ENCODE measurements at places on chromosomes 2 and 18.
A peak's percentile ranks its signal among the peaks of the same experiment; 100 is the strongest.

GRCh38 chr2:176817061-176817565 lies 395.5 kb upstream of the HNRNPA3 start:
- DNase-seq = no peak

GRCh38 chr18:49052891-49053644 lies 102.3 kb upstream of the SMAD7 start:
- no peak for DNase-seq

DNA sequence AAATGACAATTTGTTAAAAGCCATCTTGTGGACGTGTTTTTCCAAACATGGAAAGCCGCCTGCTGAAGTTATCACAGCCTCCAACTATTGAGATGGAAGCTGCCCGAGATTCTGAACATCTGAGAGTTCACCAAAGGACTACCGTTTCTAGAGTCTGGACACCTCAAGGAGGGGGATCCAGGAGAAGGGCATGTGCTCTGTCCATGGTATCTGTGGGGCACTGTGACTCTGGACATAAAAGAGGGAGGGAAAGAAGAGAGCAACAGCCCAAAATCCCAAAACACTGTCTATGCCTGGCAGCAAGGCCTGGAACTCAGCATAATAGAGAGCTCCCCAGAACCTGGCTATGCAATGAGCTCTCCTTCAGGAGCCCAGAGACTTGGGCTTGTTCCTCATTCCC lies 319.9 kb downstream of the EN1 start:
- no peak for DNase-seq

DNA sequence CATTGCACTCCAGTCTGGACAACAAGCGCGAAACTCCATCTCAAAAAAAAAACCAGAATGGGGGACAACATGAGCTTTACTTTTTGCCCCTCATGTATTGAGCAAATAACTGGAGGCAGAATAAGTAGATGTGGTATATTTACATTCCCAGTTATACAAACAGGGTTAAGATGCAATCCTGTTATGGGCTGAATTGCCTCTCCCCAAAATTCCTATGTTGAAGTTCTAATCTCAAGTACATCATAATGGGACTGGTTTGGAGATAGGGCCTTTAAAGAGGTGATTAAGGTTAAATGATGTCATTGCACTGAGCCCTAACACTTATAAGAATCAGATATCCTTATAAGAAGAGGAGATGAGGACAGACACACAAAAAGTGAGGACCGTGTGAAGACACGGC lies 319.8 kb upstream of the KLHL29 start:
- no peak for DNase-seq

DNA sequence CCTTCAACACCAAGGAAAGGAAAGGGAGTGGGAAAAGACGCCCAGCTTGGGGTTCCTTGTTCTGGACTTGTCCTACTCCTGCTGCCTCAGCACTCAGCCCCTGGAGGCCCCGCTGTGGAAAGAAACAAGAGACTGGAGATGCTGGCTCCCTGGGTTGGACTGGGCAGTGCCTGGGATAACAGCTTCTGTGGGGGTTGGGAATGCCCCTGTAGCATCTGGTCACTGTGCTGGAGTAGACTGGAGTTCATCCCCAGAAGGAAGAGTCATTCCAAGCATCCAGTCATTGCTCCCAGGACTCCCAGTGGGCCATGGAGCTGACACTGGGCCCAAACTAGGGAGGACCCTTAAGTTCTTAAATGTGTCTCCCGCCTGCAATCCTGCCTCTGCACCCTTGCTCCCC lies 129.3 kb upstream of the HAAO start:
- no peak for DNase-seq

DNA sequence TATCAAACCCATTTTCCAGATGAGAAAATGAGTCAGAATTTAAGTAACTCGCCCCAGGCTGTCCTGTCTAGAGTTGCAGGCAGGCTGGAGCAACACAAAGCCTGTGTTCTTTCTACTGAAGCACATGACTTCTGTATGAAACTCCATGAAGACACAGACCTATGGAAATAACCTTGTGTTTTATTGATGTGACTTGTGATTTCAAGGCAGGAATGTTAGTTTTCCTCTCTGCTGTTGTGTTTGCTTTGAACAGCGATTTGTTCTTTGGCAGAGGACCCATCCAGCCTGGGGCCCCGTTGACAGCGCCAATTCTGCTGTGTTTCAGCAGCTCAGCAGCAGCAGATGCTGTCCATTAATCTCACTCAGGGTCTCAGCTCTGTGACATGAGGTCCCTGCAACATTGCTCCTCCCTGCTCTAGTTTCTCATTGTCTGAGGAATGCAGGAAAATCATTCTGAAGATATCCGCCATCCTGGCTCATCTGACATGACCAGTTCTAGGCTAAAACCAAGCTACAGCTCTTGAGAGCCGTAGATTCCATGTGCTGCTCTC lies 344.3 kb upstream of the RAB12 start:
- DNase-seq = no peak

- no peak for DNase-seq
Observed at GRCh38 chr18:34841891-34842290, 131.8 kb downstream of the DTNA start.

DNA sequence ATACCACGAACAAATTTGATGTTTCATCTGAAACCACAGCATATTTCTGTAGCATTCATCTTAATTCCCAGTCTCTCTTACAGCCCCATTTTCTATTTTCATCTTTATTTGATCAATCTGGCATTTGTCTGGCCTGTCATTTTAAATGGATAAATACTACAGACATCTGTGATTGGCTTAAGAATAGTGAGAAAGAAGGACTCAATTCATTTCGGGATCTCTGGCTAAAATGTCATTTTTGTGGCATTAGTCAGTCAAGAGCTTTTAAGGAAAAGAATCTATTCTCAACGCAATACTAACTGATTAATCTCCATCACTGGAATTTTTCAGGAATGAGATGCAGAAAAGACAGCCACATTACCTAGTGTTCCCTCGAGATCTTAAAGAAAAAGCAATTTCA lies 585.9 kb downstream of the IRS1 start:
- no peak for DNase-seq

GRCh38 chr2:109663721-109664120 lies 49.6 kb downstream of the SOWAHC start:
- no peak for DNase-seq

DNA sequence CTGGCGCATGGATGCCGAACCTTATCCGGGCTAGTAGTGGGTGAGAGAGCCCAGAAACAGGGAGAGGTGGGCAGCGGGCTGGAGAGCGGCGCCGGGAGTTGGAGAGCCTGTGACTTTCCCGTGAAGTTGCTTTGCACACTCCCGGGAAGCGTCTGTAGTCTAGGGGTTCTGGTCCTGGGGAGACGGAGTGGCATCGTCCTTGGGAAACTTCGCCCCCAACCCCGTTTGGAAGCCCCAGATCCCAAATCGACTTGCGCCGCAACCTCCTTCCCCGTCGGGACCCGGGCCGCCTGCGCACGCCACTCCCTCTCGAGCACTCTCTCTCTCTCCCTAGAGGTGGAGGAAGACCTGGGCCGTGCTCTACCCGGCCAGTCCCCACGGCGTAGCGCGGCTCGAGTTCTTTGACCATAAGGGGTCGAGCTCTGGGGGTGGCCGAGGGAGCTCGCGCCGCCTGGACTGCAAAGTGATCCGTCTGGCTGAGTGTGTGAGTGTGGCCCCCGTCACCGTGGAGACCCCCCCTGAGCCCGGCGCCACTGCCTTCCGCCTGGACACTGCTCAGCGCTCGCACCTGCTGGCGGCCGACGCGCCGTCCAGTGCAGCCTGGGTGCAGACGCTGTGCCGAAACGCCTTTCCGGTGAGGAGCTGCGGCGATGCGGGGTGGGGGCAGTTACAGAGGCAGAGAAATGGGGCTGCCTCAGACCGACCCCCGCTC lies 456 bp downstream of the DOK1 start:
- peak; percentile 79 for DNase-seq
